Thoracic aorta (tissue), 2 donors: ENCODE measurements at places on chromosomes 11 and 22. TPM values are rescaled to one million over a fixed set of nuclear protein-coding genes. Genes with fewer than 3 reads are reported as not detected.

GRCh38 chr22:44028091-44028490 lies 4.0 kb downstream of the PARVB start:
- DNase-seq: no peak

GRCh38 chr11:64078284-64078683 lies 42.6 kb downstream of the FLRT1 start:
- no peak for DNase-seq

DNA sequence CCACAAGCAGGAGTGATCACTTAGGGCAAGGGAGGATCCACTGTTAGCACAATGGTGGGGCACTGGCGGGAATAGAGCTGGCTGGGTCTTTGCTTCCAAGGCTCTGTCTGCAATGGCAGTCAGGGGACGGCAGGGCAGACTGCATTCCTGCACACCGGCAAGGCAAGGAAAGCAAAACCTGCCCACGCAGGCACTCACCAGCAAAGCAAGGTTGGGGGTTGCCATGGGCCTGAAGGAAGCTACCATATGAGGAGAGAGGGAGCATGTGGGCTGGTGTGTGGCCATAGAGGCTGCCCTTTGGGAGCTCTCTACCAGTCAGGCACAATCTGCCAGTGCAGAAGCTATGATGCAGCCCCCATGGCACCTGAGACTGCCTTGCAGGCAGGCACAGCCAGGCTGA lies 33.2 kb downstream of the OR8B12 start:
- no peak for DNase-seq

DNA sequence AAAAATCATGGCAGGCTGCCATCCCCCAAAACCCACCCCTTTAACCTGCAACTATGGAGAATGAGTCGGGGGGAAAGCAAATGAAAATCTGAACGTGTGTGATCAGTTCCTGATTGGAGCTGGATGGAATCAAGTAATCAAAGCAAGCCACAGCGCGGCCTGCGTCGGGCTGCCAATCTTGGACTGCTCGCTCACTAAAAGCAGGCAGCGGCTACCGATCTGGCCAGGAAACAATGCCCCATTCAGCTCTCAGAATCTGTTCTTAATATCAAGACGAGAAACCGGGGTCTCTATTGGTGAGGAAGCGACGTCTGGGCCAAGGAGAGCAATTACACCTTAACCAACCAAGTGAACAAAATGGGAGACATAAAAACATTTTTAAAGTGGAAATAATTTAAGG lies 472.2 kb downstream of the SOX6 start:
- DNase-seq: no peak

DNA sequence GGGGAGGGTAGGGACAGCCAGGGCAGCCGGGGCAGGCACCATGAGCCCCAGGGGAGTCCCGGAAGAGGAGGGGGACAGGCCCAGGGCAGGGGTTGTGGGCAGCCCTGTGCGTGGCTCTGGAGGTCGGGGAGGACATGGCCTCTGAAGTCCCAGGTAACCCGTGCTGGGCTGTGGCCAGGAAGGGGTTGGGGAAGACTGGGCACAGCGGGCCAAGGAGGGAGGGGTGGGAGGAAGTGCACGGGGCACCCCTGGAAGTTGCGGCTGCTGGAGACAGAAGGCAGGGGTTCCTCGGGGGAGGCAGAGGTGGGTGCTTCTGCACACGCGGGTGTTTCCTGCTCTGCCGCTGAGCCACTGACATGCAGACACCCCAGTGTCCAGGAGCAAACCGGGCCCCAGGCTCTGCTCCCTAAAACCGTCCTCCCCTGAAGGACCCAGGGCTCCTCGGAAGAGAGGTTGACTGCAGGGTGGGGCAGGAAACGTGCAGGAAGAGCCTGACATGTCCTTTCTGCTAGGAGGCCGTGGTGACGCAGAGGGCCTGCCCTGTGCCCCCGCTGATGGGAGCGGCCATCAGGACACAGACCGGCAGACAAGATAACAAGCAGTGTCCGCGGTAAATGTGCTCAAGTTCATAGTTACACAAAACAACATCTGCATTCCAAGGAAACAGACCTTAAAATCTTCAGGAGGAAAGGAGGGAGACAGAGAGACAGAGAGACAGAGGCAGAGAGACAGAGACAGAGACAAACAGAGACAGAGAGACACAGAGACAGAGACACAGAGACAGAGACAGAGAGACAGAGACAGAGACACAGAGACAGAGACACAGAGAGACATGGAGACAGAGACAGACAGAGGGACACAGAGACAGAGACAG lies 5.7 kb downstream of the TNNI2 start:
- no peak for DNase-seq

GRCh38 chr11:12497431-12497830 lies 120.1 kb downstream of the PARVA start:
- DNase-seq: no peak

DNA sequence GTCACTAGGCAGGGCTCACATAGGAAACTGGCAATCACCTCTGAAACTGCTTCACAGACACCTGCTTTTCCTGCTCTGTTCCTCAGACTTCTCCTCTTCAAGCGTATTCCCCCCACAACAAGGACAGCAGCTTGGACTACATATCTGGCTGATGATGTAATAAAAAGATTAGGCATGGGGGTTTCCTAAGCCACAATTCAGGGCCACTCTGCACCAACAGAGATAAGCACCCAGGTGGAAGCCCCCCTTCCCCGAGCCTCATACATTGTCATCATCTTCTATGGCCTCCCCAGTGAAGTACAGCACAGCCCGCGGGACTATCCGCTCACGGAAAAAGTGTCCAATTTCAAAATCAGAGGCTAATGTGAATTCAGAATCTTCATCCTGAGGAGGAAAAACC lies 25.0 kb upstream of the PHLDA2 start:
- no peak for DNase-seq

GRCh38 chr11:26297189-26297975 lies 34.5 kb upstream of the ANO3 start:
- no peak for DNase-seq

DNA sequence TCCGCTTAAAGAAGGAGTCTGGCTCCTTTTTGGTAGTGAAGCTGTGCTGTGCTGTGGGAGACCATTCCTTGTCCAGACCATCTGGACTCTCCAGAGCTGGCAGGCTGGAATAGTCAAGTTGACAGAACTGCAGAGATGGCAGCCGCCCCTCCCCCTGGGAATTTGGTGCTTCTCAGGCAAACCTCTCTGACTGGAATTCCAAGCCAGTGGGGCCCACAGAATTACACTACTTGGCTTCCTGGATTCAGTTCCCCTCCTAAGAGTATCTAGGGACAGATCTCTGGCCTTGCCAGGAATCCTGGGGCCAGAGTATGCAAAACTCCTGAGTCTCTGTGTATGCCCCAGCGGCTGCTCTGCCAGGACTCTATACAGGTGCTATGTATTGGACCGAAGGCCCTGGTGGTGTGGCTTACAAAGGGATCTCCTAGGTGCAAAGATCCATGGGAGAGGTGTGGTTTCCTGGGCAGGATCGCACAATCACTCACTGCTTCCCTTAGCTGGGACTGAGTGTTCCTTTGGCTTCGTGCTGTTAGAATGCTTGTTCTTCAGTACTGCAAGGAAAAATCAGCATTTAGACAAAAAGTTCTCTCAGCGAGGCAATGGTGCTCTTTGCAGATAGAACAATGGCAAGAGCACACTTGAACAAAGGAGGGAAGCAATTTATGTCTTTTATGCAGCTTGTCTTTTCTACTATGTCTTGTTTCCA lies 86.8 kb downstream of the PRMT3 start:
- no peak for DNase-seq

GRCh38 chr11:70525466-70525865 lies 127.1 kb downstream of the CTTN start:
- DNase-seq: no peak

DNA sequence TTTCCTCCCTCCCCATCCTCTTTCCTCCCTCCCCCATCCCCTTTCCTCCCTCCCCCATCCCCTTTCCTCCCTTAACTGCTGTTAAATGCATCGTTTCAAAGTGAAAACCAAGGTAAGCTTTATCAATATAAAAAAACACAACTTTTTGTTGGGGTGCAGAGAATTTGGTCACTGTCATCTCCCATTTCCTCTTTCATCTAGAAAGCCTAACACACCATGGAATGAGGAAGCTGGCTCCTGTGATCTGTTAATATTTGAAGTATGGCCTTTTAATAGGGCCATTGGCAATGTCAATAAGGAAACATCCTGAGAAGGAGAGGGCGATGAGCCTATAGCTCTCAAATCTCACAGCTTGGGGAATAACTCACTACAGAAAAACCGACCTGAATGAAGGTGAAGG lies 7.0 kb downstream of the EXPH5 start:
- no peak for DNase-seq

GRCh38 chr11:705646-706438 lies at the start of gene EPS8L2:
Gene EPS8L2, plus strand, starts transcription at chr11:706231. Its CDS starts 3,177 bp downstream, at chr11:709408.
- no peak for DNase-seq

DNA sequence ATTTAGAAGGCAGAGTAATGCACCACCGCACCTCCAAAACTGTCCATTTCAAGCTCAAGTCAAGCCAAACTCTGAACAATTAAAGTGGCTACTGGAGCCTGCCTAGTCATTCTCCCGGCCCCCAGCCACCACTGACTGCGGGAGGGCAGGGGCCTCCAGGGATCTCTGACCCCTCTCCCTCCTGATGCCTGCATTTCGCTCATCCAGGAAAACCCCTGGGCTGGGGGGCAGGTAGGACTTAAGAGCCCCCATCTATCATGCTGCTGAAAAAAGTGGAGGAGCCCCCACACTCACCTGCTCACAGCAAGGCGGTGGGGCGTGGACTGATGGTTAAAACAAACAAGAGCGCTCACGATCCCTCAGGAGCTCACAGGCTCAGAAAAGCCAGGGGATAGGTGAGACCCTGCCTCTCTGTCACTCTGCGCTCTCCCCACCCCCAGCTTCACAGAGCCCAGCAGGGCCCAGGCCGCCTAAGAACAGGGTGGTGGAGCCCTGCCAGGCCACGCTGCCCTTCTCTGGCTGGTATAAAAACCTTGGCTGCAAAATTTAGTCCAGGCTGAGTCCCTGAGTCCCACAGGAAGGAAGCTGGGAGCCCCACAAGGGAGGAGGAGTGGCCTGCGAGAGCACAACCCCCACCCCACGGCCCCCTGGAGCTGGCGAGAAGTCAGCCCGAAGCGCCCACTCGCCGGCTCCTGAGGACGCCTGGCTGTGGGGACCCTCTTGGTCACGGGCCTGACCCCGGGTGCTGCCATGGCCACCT lies 21.0 kb upstream of the MOB2 start:
- DNase-seq: no peak

DNA sequence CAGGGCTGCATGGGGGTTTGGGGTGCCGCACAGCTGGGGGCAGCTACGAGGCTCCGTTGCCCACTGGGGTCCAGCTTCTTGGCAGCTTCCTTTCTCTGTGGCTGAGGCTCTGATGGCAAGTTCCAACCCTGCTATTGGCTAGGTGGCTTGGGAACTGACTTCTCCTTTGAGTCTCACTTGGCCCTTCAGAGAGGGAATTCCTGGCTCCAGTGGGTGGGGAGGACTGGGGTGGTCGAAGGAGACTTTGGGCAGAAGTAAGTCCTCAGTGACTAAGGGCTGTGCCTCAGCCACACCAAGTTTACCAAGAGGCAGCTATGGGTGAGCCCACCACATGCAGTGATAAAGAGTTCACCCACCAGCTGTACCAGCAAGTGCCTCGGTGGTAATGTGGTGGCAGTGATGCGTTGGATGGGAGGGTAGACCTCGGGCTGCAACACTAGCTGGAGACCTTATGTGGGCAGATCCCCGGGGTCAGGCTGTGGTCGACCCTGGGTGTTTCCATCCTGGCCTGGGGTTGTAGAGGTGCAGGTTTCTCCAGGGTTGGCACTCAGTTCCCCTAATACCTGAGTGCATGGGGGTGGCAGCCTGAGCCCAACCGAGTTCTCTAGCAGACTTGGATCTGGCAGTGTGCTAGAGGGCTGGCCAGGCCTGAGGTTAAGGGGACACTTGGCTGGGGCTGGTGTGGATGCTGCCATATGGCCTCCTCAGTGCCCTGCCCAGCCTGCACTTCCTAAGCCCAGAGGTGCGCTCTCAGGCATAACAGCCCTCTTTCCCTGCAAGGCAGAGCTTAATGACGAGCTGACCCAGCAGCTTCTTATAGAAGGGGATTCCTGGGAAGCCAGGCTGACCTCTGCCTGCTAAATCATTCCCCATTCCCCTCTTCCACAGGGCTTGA lies 197.0 kb upstream of the CADM1 start:
- no peak for DNase-seq

DNA sequence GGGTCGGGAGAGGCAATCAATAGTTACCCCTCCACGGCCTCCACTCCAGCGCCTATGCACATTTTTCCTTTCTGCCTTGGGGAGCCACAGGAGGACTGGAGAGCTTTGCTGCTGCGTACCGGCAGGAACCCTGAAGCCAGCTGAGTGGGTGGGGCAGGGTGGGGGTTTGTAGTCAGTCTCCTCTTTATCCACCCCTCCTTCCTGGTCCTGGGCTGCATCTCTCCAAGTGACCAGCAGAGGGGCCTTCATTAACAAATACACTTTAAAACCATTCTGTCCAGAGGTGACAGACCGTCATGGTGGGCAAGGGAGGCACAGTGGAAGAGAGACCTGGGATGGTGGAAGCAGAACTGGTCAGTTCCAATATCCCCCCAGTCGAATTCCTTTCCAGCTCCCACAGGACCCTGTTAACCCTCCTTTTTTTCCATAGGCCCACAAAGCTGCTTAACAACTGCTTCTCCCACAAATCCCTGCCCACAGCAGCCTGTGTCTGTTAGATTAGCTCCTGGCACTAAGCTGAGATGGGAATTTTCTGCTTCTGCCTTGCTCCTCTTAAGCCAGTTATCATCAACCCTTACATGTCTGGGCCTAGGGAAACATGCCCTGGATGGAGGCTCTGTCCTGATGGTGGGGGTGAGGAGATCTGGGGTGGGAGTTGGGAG lies 3.9 kb upstream of the ABCG4 start:
- no peak for DNase-seq

- DNase-seq: no peak
Observed at GRCh38 chr11:61734767-61735166, 17.7 kb upstream of the MYRF start.

DNA sequence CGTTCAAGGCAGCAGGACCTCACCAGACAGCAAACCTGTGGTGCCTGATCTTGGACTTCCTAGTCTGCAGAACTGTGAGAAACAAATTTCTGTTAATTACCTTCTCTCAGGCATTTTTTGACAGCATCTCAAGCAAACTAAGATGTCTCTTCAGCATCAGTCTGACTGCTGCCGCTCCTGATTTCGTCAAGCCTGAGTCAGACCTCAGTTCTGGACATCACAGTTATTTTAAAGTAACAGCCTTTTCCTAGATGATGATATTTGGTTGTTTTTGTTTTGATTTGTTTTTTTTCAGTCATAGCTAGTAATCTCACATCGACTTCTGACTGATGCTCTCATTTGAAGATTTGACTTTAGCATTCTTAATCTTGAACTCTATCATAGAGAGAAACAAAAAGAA lies 71.9 kb downstream of the BLID start:
- no peak for DNase-seq

- no peak for DNase-seq
Observed at GRCh38 chr22:19168088-19168890, 10.2 kb downstream of the SLC25A1 start.

The LINC01488 gene
- not detected for total RNA-seq

The MUC5AC gene
- 45.9 TPM for total RNA-seq

The KDELR3 gene
- total RNA-seq: 52.9 TPM

The KRTAP5-10 gene
- total RNA-seq: not detected

The TMEM45B gene
- total RNA-seq: not detected

The HBE1 gene
- total RNA-seq: not detected

The ANGPTL5 gene
- total RNA-seq: 0.42 TPM

The H19 gene
- 85.8 TPM for total RNA-seq

The TUB gene
- total RNA-seq: 8.9 TPM

The GPHA2 gene
- not detected for total RNA-seq
